Thyroid gland (tissue), 4 donors: ENCODE measurements at places on chromosomes 4 and X. TPM values are rescaled to one million over a fixed set of nuclear protein-coding genes. Genes with fewer than 3 reads are reported as not detected.
A peak's percentile ranks its signal among the peaks of the same experiment; 100 is the strongest.

- no peak overlapping the region for H3K4me3 ChIP-seq
- H3K4me1 ChIP-seq, result no peaks in the 10 kb centered on the region
- DNase-seq, result no peak
- H3K27ac ChIP-seq, result no peak overlapping the region
These were observed 117.6 kb downstream of the PALLD start for GRCh38 chr4:168614281-168615057.

Gene RRH
- total RNA-seq, result not detected

Gene RADX
- total RNA-seq, result 13.7 TPM

Gene BEND4
- 0.13 TPM for total RNA-seq

Gene SMIM10
- 1.8 TPM for total RNA-seq

Gene GPR34
- 8.0 TPM for total RNA-seq

DNA sequence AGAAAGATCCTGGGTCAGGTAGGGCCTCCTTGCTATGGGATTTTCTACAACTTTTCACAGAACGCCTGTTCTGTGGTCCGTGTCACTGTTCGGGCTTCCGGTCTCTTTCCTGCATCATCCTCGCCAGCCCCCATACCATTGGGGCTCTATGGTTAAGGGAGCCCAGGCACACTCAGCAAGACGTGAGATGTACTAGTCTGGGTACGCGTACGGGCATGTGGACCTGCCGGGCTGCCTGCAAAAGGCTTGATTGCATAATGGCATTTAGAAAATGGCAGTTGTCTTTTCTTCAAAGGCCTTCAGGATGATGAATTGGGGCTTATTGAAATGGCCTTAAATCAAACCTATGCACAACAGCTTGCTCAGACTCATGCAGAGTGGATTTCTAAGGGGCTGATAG is 86.7 kb downstream of the CNGA2 start:
- no peak overlapping the region for H3K4me3 ChIP-seq
- no peaks in the 10 kb centered on the region for H3K36me3 ChIP-seq
- DNase-seq, result no peak

DNA sequence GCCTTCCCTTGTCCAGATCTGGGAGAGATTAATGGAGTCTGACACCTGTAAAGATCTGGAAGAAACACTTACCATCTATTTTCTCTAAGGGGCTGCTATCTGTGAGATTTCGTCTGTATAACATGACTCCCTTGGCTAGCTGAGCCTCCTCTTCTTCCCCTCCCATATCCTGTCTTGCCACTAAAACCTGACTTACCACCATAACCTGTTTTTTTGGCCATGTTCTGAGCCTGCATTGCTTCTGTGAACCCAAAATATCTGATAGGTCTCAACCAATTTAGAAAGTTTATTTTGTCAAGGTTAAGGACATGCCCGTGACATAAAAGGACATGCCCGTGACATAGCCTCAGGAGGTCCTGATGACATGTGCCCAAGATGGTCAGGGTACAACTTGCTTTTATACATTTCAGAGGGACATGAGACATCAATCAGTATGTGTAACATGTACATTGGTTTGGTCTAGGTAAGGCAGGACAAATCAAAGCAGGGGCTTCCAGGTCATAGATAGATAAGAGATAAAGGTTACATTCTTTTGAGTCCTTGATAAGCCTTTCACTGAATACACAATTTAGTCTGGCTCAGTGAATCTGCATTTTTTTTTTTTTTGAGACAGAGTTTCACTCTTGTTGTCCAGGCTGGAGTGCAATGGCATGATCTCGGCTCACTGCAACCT is 11.4 kb downstream of the MGST2 start:
- H3K27ac ChIP-seq, result no peak overlapping the region
- H3K27me3 ChIP-seq, result no peaks in the 10 kb centered on the region
- H3K4me3 ChIP-seq, result no peak overlapping the region

DNA sequence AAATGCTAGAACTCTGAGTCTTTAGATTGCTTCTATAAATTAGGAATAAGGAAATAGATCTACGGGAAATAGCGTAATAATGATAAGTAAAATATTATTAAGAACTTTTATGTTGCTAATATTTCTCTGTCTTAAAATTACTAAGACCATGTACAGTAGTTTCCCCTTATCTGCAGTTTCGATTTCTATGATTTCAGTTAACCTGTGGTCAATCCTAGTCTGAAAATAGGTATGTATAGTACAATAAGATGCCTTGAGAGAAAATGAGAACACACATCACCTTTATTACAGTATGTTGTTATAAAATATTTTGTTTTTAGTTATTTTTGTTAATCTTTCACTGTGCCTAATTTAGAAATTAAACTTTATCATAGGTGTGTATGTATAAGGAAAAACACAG is 92.6 kb downstream of the CCSER1 start:
- no peaks in the 10 kb centered on the region for H3K4me1 ChIP-seq
- no peak for DNase-seq
- H3K27ac ChIP-seq, result no peak overlapping the region
- H3K27me3 ChIP-seq, result no peaks in the 10 kb centered on the region

- H3K36me3 ChIP-seq, result no peaks in the 10 kb centered on the region
- no peaks in the 10 kb centered on the region for H3K27me3 ChIP-seq
- DNase-seq, result no peak
- no peak overlapping the region for H3K27ac ChIP-seq
- no peaks in the 10 kb centered on the region for H3K4me1 ChIP-seq
These were observed 1743.0 kb upstream of the TENM3 start for GRCh38 chr4:180500154-180500553.

Gene TACR3
- total RNA-seq, result 0.10 TPM

DNA sequence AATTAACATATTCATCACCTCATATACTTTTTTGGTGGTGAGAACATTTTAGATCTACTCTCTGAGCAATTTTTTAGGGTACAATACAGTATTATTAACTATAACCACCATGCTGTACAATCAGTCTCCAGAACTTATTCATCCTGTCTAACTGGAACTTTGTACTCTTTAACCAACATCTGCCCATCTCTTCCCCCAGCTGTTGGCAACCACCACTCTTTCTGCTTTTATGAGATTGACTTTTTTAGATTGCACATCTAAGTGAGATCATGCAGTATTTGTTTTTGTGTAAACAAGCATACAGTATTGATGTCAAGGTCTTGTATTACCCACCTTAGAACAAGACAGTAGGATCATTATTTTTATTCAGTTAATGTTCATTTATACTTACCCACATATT is 516.8 kb downstream of the RPA4 start:
- no peak for DNase-seq
- no peak overlapping the region for H3K27ac ChIP-seq
- no peaks in the 10 kb centered on the region for H3K36me3 ChIP-seq
- H3K4me3 ChIP-seq, result no peak overlapping the region
- H3K4me1 ChIP-seq, result no peaks in the 10 kb centered on the region

DNA sequence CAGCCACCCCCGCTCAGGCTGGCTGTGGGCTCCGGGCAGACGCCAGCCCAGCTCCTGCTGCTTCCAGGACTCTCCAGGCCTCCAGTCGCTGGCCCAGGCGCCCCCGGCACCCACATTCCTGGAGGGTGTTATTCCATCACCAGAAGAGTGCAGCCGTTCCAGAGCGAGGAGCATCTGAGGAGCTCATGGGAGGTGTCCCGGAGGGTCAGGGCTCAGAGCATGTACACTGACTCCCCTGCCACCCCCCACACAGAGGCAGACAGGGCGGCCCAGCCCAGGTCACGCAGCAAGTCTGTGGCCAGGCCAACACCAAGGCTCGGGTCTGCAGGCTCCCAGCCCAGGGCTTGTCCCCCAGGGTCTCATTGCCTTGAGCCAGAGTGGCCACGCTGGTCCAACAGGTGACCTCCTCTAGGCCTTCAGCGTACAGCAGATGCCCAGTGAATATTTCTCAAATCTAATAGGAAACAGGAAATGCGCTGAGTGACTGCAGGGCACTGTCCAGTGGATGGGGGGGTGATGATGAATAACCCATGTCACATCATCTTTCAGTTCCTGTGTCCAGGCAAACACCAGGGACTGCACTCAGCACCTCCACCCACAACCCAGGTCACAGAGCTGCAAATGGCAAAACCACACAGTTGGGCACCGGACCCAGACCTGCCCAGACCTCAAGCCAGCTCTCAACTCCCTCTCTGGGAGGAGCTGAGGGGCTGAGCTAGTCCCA is 37.2 kb downstream of the ABLIM2 start:
- H3K4me3 ChIP-seq, result no peak overlapping the region
- H3K27ac ChIP-seq, result no peak overlapping the region
- H3K27me3 ChIP-seq, result no peaks in the 10 kb centered on the region
- H3K36me3 ChIP-seq, result no peaks in the 10 kb centered on the region
- peak; percentile 90 for DNase-seq
- H3K4me1 ChIP-seq, result peaks cover 16% of the 10 kb centered on the region

- DNase-seq, result no peak
- H3K36me3 ChIP-seq, result no peaks in the 10 kb centered on the region
These were observed 194.8 kb upstream of the GPC4 start for GRCh38 chrX:133610056-133610455.

GRCh38 chr4:156779042-156779441 is 192.6 kb downstream of the PDGFC start:
- no peak for DNase-seq
- no peak overlapping the region for H3K27ac ChIP-seq
- no peaks in the 10 kb centered on the region for H3K4me1 ChIP-seq
- no peak overlapping the region for H3K4me3 ChIP-seq
- no peaks in the 10 kb centered on the region for H3K36me3 ChIP-seq

DNA sequence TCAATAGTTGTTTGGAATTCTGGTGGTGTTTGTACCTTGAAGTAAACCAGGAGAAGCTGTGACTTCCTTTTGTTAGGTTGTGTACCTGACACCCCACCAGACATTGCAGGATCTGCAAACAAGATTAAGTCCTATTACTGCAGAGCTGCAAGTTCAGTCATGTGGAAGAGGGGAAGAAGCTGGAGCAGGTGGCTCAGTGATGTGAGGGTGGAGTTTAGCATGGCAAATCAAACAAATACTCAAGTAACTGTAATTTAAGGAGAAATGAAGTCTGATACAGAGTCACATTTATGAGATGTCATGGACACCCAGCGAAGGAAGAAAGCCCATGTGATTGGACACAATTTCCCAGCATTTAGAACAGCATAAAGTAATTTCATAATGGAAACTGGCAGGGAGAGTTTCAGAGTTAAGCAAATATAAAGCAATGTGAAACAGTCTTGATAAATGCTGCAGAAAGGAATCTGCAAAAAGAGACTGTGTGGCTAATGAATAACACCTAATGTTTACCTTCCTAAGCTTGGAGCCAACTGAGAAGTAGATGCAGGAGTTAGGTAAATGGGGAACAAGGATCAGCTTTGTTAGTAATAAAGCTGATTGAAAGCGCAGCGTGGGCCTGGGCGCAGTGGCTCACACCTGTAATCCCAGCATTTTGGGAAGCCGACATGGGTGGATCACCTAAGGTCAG is 249.1 kb downstream of the GBA3 start:
- H3K27ac ChIP-seq, result no peak overlapping the region
- no peaks in the 10 kb centered on the region for H3K4me1 ChIP-seq

Gene SPARCL1
- 569 TPM for total RNA-seq

Gene TLR2
- total RNA-seq, result 5.5 TPM
